ENCODE measurements at places on chromosomes 4 and X.

GRCh38 chr4:92305148-92305877, 1.5 kb downstream of the GRID2 start:
- DNase-seq = no peak

- DNase-seq = no peak
Observed at GRCh38 chr4:84407554-84408407, 91.3 kb downstream of the NKX6-1 start.

DNA sequence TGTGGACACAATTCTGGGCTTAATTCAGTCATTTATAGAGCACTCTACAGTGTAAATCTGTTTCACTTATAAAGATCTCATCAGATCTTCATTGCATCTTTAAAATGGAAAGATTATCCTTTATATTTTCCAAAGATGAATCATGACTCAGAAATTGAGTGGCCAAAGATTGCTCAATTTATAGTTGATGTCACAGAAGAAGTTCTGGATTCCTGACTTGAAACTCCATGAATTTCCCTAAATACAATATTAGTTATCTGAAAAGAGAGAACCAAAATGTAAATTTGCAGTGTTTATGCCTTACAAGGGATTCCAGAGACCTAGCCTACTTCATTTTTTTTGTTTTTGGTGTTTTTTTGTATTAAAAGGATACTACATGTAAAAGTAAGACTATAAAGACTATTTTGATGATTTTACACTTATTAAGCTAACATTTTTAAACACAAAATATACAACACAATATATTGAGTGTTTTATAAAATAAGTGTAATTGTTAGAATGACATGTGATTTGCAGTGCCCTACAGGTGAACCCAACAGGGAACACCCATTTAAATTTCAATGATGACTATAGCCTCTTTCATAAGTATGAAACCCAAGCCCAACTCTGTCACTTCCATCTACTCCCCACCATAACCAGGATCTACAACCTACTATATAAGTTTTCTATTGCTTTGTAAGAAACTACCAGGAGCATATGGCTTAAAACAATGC, 183.5 kb downstream of the PCDH7 start:
- no peak for DNase-seq

DNA sequence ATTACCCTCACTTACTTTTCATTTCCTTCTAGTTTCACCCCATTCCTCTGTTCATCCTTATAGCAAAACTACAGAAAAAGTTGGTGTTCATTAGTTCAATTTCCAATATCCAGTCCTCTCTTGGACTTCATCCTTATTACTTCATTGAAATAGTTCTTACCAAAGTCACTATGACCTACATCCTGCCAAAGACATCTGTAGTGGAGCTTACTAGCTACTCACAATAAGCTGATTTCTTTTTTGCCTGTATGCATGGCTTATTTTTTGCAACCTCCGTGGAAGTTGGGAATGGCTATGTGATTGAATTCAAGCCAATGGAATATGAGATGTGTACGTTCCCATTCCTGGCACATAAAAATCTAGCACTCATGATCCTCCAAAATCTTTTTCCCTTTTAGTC, 4.6 kb upstream of the CDKL2 start:
- DNase-seq = no peak

- DNase-seq = no peak
Observed at GRCh38 chr4:172352356-172352755, 539.2 kb downstream of the GALNTL6 start.

DNA sequence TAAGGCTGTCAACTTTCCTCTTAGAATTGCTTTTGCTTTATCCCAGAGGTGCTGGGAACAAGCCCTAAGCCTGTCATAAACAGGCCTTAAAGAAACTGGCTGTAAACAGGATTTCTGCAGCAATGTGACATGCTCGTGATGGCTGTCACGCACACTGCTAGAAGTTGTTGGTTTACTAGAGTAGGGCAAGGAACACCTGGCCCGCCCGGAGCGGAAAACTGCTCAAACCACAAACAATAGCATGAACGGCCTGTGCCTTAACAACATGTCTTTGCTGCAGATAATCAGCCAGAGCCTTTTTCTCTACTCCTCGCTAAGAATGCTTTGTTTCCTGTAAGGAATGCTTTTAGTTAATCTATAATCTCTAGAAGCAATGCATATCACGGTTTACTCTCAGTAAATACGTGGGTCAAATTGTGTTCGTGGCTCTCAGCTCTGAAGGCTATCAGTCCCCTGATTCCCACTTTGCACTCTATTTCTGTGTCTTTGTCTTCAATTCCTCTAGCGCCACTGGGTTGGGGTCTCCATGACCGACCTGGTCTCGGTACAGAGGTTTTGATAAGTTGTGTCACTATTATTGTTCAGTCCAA, 318.3 kb downstream of the GLUD2 start:
- DNase-seq = no peak

GRCh38 chrX:28585767-28586166, 1.5 kb upstream of the IL1RAPL1 start:
- DNase-seq = no peak
